Right forelimb (tissue), 1 donor: ENCODE measurements at places on chromosomes 2 and 18.
A peak's percentile ranks its signal among the peaks of the same experiment; 100 is the strongest.

GRCh38 chr2:60480089-60480773 lies 73.2 kb downstream of the BCL11A start:
- DNase-seq, result no peak

DNA sequence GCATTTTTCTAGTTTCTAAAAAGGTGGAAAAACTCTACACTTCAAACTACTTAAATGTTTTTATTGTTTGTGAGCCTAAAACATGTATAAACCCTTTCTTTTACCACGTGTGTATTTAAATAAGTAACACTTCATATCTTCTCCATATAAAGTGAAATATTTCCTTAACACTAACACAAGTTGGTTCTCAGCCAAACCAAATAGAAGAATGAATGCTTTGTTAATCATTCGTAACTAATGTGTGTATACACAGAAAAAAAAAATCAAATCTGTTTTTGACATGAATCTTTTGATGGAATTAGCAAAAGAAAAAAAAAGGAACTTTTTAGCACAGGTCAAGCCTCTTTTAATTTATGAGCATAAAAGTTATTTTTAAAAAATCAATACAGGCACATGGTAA lies 89.3 kb downstream of the EHBP1 start:
- DNase-seq, result no peak

GRCh38 chr2:47900857-47901256 lies 5.4 kb downstream of the FBXO11 start:
- no peak for DNase-seq

DNA sequence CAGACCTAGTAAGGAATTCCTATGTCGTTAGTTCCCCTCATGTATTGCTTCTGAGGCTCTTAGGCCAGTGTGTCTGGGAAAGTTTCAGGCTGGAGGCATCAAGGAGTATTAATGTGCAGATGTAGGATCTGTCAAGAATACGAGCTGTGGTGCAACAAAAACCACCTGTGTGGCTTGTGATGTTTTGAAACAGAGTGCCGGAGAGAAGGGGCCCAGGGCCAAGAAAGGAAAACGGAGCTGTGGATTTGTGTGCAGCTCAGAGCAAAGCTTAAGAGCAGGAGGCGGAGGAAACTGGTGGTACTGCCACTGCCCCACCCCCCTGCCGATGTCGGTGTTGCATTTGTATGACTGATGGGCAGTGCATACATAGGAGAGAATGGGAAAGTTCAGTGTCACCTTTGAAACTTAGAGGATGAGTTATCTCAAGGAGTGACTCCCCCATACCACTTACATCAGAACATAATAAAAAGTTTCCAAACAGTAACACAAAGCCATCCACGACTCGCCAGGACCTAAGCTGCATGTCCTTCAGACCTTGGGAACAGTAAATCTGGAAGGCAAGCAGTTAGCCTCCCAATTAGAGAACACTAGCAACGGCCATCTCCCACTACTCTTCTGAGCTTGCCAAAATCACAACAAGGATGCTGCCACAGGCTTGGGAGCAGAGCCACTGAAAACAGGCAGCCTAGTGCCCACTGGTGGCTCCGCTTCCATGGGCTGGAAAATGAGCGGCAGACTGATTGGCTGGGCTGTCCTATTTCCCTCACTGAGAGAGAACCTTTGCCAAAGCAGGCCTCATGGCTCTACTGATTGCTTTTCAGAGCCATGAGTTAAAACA lies 152.7 kb upstream of the NT5C1B start:
- peak; percentile 53 for DNase-seq

DNA sequence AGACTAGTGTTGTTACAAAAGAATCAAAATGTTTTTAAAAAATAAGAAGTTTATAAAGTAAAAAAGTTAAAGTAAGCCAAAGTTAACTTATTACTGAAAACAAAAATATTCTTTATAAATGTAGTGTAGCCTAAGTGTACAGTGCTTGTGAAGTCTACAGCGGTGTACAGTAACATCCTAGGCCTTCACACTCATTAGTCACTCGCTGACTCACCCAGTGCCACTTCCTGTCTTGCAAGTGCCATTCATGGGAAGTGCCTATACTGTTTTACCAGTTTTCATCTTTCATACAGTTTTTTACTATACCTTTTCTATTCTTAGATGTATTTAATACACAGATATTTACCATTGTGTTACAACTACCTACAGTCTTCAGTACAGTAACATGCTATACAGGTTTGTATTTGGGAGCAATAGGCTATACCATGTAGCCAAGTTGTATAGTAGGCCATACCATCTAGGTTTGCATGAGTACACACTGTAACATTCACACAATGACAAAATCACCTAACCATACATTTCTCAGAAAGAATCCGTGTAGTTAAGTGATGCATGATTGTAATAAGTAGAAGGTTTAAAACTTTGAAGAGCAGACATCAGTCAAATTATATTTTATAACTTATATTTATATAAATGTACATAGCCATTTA lies 13.4 kb downstream of the SERPINB7 start:
- no peak for DNase-seq

- DNase-seq, result no peak
These were observed 3.0 kb downstream of the DPP4 start for GRCh38 chr2:162071001-162071400.

DNA sequence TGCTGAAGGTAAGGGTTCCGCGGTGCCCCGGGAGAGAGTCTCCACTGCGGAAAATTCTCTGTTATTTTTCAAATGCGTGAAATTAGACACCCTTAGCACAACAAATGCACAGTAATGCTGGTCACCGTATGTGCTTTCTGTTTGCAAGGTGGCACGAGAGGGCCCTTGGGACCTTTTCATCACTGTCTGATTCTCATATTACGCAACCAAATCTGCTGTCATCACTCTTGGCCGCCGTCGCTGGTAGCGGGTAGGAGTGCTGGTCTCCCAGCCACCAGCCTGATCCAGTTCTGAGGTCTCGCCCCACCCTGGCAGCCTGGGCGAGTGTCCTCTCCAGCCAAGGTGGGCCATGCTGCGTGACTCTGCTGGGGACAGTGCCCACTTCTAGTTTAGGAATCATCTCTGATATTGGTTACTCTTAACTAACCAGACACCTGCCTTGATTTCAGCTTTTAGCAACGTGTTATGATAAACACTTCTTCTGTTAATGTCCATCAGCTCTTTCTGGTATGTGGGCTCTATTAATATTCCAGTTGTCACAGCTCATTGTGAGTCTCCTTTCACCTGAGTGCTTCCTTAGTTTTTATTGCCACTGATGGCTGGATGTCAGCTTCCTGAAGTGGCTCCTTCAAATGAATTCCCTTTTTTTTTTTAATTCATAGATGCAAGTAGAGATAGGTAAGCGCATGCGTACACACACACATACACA lies 199.4 kb downstream of the GBX2 start:
- no peak for DNase-seq

GRCh38 chr2:46847726-46848412 lies 67.7 kb downstream of the MCFD2 start:
- no peak for DNase-seq

GRCh38 chr2:167758292-167758691 lies 489.1 kb downstream of the STK39 start:
- no peak for DNase-seq

DNA sequence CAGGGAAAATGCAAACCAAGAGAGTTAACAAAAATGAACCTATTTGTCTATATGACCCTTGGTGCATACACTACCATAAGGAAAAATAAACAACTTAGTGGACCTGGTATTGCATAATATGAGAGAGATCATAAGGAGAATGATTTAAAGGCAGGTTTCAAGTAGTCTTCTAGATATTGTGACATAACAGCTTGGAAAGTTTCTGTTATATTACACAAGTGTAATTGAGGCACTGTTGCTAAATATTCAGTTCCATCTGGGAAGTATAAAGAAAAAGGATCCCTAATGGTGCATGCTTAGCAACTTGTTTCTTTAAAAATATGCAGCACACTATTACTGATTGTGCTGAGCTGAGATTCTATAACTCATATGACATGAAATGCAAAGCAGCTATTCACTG lies 252.2 kb upstream of the SPHKAP start:
- no peak for DNase-seq

- peak; percentile 85 for DNase-seq
These were observed at the start of gene DOK6 for GRCh38 chr18:69400253-69400975. Gene DOK6 (plus strand): TSS chr18:69400888.

- DNase-seq, result no peak
These were observed 77.1 kb upstream of the CD302 start for GRCh38 chr2:159875083-159875482.

DNA sequence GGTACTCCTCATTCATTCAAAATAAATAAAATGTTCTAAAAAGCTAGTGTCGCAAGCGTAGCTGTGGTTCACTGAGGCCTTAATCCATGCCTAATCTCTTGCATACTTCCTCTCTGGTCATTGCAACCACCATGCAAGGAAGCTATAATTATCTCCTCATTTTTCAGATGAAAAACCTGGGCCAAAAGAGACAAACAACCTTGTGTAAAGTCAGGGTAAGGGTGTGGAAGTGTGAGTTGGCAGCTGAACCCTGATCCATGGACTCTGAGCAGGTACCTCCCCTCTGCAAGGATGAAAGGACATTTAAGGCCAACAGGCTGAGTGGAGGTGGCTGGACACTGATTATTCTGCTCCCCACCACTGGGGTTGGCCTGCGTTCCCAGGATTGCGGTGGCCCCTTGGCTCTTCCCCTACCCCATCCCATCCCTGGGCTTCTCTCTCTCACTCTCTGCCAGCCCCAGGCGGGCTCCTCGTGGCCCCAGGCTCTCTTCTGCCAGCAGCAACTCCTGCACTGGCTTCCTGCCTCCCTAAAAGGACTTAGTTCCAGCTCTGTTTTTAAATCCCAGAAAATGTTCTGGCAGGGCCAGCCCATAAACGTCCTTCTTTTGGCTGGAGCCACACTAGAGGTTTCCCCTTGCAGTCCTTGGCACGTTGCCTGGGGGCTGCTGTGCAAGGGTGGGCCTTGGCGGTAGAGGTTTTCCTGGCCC lies 72.0 kb upstream of the AFF3 start:
- peak; percentile 88 for DNase-seq

DNA sequence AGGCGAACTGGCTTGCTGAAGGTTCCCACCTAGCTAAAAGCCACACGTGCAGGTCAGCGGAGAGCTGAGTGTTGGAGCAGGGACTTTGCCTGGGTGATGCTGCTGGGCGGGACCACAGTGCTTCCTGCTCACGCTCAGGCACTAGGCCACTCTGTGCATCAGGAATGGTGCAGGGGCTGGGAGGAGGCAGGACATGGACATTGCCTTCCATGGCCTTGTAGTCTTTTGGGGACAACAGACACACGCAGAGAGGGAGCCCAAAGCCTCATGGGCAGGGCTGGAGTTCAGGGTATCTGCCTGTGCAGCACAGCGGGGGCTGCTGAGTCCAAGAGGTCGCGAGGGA lies 207.2 kb downstream of the ZBTB7C start:
- DNase-seq, result no peak

GRCh38 chr18:52716973-52717372 lies 377.0 kb downstream of the DCC start:
- no peak for DNase-seq

DNA sequence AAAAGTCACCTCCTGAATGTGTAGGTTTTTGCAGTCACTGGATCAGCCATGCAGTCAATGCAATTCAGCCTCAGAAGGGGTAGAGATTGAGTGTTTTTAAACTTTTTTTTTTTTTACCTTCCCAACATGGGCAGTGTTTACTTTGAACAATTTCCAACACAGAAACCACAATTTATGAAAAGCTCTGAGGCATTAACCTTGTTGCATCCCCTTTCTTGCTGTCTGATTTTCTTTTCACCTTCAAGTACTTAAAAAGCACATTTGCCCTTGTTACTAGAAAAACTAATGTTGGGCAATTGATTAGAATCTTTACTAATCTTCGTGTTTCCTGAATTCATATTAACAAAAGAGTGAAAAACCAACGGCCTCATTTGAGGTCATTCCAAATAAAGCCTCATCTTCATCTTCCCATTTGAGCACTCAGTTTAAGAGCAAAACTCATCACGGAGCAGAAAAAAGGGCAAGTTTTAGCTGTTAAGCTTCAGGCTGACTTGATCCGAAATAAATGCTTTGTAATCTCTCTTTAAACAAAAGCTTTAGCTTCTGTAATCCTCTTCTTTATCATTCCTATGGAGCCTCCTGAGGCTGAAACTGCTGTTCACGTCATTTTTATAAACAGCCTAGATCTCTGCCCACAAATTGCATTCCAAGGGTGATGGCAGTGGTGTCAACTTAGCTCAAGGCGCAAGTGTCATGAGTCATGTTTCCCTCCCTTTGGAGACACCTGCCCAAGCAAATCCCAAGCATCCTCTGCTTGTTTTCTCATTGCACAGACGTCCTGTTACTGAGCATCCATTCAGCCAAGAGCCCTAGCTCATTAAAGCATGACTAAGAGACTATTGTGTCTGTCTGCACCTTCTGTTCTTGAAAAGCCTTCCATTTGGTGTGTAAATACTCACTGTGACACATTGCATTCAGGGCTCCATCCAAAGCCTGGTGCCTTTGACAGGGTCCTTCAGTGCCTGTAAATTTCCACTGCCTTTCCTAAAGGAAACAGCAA lies 107.7 kb downstream of the HNMT start:
- no peak for DNase-seq

GRCh38 chr2:193368615-193369014 lies 1173.9 kb upstream of the TMEFF2 start:
- no peak for DNase-seq

GRCh38 chr2:119859528-119859927 lies 99.8 kb downstream of the PTPN4 start:
- no peak for DNase-seq

GRCh38 chr2:3498783-3499394 lies 20.4 kb downstream of the ADI1 start:
- no peak for DNase-seq

DNA sequence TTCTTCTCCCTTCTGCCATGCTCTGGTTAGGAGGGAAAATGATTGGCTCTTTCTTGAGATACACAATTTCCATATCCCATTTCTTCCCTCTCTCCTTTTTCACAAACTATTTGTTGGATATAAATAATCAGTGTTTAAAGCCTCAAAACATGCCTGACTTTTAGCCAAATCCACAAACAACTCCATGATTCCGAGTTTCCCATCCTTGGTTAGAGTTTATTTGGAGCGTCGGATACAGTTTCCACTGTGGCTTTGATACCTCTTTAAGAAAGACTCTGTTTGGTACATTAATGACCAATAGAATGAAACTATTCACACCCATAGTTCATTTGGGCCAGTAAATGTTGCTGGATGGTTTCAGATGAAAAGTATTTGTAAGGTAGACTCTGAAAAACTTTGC lies 5.9 kb upstream of the FHL2 start:
- DNase-seq, result no peak

- DNase-seq, result no peak
These were observed 200.8 kb downstream of the AGPS start for GRCh38 chr2:177593402-177593801.

DNA sequence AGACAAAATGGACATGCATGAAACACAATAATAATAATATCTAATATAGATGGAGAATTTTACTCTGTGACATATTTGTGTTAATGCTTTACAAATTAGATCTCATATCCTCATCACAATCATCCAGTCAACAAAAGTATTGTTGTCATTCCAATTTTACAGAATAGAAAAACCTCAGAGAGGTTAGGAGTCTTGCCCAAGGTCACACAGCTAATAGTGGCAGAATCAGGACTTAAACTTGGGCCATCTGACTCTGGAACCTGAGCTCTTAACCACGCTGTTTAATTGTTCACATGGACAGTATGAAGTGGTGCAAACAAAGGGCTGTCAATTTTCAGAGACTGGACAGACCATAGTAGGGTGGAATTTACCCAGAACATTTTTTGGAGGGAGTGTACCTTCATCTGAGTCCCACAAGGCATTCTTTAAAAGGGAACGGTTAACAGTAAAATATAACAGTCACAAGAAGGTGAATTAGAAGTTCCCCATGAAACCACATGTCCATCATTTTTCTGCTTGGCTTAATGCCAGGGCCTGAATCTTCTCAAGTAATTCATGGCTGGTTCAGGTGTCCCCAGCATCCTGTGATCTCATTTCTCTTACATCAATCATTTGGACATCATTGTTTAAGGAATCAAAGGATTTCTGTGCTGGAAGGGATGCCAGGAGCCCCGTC lies 35.4 kb upstream of the CCDC93 start:
- DNase-seq, result no peak
